ENCODE measurements at places on chromosomes 1 and 21. TPM values are rescaled to one million over a fixed set of nuclear protein-coding genes. Genes with fewer than 3 reads are reported as not detected.
A peak's percentile ranks its signal among the peaks of the same experiment; 100 is the strongest.

- no peak for ATAC-seq
Observed at GRCh38 chr1:70487459-70487815, 76.4 kb downstream of the CTH start.

GRCh38 chr1:189644970-189645369 is 832.7 kb downstream of the BRINP3 start:
- ATAC-seq = no peak

Gene FCN3
- not detected for total RNA-seq

Gene DSCAM
- total RNA-seq = 4.9 TPM

Gene PRAMEF11
- not detected for total RNA-seq

GRCh38 chr1:172654535-172654934 is 4.4 kb upstream of the FASLG start:
- ATAC-seq = no peak

DNA sequence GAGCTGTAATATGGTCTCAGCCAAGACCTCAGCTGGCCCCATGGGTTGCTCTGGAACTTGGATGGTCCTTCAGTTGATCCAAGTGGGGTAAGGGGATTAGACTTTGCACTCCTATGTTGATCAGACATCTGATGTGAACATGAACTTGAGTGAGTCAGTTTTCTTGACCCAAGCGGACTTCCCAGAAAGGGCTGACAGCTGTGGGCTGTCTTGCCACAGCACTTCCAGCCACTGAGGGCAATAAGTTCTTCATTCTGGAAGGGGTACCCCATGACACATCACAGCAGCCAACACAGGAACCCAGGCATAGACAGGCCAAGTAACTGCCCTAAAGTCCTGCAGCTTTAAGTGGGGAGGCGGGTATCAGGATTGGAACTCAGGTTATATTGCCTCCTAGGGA is 93.9 kb upstream of the USP24 start:
- ATAC-seq = no peak

DNA sequence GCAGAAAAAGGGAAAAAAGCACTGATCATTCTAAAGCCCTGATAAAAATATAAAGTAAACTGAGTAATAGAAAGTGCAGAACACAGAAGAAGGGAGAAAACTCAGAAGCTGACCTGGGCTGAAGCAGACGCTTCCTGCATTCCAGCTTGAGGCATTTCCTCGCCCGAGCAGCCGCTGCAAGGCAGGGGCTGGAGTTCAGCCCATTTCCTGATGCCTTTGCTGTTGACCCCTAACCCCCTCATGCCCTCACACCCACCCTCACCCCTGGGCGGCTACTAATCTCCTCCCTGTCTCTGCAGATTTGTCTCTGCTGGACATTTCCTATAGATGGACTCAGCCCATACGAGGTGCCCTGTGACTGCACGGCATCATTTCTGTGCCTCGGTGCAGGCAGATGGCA is 227.8 kb downstream of the NPHP4 start:
- no peak for ATAC-seq

Gene FCAMR
- total RNA-seq = not detected

DNA sequence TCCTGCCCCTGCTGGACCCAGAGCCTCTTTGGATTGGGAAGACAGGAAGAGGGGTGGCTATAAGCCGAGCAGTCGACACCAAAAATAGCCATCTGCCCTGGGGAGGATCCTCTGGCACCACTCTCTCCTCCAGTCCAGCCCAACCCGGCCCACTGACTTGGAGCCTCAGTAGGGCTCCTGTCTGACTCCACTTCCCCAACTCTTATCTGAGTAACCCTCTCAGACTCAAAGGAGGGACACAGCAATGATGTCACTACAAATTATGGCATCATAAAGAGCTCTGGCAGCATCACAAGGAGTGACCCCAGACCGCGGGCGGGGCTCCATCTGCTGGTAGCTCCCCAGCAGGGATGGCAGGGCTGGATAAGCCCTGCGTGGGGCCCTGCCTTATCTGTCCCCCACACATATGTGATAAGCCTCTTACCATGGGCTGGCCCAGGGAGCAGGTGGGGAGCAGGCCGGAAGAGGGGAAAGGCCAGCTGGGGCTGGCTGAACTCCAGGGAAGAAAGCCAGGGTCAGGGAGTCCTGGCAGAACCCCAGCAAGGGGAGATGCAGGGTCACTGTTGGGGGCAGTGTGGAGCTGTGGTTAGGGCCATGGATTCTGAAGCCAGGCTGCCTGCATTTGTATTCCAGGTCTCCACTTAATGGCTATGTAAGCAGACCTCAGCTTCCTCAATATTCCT is 4.6 kb upstream of the SLC6A9 start:
- no peak for ATAC-seq

- ATAC-seq = no peak
Observed at GRCh38 chr21:43667191-43667904, 8.0 kb downstream of the RRP1B start.

Gene LCA5L
- total RNA-seq = 2.0 TPM

Gene FABP3
- 33.7 TPM for total RNA-seq

Gene SLC6A17
- total RNA-seq = 0.59 TPM

DNA sequence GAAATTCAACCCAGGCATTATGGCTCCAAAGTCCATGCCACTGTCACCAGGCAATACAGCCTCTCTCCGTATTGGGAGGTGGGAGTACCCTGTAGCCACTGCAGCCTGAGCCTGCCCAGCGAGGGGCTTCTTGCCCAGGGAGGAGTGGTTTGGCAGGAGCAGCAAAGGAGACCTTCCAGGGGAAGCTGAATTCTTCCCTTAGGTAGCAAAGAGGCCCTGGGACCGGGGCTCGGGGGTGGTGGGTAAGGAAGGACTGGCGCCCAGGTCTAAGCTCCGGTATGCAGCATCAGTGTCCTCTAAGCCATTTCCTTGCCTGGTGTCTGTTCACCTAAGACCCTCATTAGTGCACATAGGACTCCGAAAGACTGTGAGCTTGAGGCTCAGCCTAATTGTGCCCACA is 17.0 kb downstream of the TNNT2 start:
- no peak for ATAC-seq

GRCh38 chr1:245432228-245432875 is 277.6 kb downstream of the KIF26B start:
- peak; percentile 79 for ATAC-seq

Gene UTS2
- not detected for total RNA-seq

Gene TCHHL1
- 0.05 TPM for total RNA-seq

DNA sequence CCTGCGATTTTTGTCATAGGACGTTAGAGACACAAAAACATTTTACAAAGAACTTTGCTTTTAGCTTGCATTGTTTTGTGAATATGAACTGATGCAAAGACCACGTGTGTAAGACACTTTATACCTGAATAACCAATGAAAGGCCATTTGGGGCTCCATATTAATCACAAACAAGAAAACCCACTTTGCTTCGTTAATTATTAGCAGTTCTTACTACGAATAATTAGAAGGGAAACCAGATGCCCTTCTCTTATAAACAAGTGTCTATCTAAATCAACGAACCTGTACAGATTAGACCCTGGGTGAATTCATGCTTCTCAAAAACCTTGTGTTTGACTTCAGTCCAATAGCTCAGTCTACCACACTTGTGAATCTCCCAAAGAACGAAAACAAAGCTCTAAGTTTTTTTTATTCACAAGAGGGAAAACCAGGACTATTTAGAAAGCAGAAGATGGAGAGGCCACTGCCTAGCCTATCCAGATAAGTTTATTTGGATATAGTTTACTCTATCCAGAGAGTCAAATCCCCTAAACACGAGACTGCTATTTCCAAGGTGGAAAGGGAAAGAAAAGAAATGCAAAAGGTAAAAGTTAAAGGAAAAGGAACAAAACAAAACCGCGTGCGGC is 897 bp downstream of the CYYR1 start:
- peak; percentile 4 for ATAC-seq

Data from motor neuron (in vitro differentiated cells).